ENCODE measurements at places on chromosomes 1 and 21.

- DNase-seq, result no peak
Measured at GRCh38 chr1:64537942-64538341, 68.0 kb downstream of the CACHD1 start.

DNA sequence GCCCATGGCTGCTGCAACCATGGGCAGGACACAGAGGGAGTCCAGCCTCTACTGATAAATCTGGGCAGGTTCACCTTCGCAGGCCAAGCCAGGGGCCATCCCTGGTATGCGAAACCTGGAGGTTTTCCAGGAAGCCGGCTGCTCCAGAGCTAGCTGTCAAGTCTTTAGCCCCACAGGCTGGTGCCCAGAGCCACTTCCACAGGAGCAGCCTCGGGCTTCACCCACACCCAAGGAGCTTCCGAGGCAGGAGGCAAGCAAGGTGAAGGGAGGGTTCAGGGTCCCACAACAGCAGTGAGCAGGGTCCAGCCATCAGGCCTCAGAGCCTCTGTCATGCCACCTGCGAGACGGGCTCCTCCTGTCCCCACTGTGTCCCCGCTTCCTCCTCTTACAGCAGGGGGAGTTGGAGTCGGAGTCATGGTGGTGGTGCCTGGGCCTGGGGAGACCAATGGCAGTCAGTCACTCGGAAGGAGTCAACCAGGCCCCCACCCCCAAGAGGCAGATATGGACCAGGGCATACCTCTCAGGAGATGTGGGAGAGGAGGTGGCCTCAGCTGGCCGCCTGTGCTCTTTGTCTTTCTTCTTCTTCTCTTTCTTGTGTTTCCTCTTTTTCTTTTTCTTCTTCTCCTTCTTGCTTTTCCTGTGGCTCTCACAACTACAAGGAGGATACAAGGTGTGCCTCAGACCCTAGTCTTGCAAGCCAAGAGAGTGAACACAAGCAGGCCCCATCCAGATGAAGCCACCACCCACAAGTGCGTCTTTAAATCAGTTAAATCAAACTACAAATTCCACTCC is 2.1 kb downstream of the C1orf35 start:
- no peak for DNase-seq

GRCh38 chr1:209728466-209728865 is 23.8 kb downstream of the HSD11B1 start:
- no peak for DNase-seq

GRCh38 chr1:9093091-9093490 is 23.7 kb upstream of the SLC2A5 start:
- DNase-seq, result no peak

All from activated CD4-positive, alpha-beta T cell treated with anti-CD3 and anti-CD28 coated beads, Interleukin-2, amount 50 U/mL, for 16 hours (primary cell).